Motor neuron (in vitro differentiated cells): ENCODE measurements at places on chromosomes 11 and 22.

DNA sequence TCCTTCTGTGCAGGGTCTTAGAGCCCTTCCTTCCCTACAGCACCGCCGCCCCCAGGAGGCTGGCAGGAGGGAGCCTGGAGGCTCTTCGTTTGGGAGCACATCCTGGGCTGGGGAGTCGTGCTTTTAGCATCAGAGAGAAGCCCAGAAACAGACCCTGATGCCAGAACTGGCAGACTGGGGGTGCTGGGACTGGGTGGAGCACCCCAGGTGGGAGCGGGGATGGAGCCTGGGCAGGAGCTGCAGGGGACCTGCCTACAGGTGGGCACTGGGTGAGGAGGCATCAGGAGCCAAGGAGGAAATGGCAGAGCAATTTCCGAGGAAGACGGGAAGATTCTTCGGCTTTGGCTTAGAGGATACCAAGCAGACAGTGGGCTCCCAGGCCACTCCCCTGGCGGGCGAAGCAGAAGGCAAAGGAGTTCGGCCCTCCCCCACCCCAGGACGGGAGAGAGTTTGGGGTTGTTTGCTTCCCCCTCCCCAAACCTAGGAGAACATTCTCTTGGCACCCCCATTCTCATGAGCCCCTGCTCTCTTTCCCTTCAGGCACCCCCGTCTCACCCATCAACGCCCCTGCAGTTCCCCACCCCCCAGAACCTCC is 1.1 kb downstream of the SYT7 start:
- no peak for ATAC-seq

GRCh38 chr11:69173331-69173730 is 17.6 kb downstream of the SMIM38 start:
- ATAC-seq, result no peak

GRCh38 chr11:75597636-75598035 is 35.6 kb downstream of the SERPINH1 start:
- peak; percentile 71 for ATAC-seq

DNA sequence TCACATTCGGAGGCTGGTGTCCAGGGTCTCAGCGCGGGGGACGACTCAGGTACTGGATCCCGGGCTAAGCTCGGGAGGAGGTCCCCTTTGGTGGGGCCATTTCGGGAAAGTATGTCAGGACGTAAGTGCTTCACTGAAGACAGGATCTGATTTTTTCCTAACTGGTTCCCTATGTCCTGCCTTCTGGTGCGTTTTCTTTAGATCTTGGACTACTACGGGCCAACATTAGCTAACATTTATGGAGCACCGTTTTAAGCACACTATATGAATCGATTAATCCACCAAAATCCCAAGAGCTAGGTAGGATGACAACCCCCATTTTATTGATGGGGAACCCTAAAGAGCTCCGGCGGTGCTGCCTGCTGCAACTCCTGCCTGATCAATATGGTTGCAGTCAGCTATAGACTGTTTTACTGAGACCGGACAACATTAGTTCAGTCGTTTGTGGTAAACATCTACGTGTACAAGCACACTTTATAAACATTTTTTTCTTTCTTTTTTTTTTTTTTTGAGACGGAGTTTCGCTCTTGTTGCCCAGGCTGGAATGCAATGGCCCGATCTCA is 17.0 kb upstream of the WDR74 start:
- peak; percentile 14 for ATAC-seq

GRCh38 chr11:117020287-117020686 is 77.9 kb downstream of the SIK3 start:
- no peak for ATAC-seq

DNA sequence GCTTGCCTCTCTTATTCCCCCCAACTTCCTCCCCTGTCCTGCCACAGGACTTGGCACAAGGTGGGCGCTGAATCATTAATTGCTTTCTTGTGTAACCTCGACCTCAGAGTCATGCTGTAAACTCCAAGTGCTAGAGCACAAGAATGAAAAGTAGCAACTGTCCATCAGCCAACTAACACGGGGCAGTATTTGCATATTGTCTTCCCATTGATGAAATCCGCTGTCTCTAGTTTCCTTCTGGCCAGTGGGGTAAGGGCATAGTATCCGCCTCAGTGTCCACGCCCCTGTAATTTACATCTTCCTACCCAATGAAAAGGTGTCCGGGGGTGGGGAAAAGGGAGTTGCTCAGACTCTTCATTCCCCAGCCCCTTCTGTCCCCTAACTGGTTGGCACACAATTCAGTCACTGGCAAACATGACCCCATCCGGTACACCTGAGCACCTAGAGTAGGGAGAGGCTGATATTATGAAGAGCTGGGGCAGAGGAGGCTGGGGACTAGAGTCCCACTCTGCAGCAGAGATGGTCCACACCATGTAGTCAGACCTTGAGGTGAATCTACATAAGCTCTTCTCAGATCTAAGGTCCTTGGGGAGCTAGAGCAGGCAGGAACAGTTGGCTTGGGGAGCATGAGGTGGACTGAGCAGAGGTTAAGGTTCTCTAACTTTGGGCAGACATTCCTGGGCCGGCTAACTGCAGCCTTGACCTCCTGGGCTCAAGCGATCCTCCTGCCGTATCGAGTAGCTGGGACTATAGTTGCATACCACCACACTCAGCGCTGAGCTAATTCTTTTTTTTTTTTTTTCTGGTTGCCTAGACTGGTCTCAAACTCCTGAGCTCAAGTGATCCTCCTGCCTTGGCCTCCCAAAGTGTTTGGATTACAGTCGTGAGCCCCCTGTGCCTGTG is 6.8 kb upstream of the GGA1 start:
- peak; percentile 100 for ATAC-seq

DNA sequence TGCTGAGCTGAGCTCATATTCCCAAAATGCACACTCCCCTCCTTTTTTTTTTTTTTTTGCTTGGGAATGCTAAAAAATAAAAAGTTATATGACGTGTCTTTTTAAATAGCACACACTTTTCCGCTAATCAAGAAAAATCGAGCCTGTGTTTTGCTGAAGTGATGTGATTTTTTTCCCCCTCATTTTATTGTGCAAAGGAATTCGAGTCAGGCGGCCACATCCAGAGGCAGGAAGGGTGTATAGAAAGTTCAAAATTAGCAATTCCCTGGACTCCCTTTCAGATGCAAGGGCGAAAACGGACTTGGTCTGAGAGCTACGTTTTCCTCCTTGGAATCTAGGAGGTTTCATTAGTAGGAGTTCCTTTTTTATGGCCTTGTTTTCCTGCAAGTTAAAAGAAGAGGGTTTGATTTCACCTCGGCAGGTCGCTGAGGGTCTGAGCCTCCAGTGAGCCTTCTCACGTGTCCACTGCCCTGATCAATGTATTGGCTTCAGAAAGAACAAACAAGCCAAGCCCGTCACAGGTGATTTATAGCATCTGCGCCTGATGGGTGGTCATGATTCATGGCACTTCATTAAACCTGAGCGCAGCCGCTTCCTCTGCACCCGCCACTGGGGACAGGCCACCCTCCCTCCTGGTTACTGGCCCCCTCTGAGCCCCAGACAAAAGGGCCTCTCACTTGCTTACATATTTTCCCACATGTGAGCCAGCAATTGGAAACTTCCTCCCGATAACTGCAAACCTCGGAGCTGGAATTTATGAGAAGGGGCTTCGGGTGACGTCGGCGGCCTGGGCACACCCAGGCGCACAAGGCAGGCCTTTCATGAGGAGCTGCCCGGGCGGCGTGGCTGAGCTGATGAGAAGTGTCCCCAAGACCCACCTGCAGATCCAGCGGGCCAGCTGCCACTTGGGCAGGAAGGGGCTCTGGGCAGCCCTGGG is 64.4 kb upstream of the LINC01488 start:
- peak; percentile 92 for ATAC-seq
